Upper lobe of right lung (tissue), 1 donor: ENCODE measurements at places on chromosomes 16 and 17. TPM values are rescaled to one million over a fixed set of nuclear protein-coding genes. Genes with fewer than 3 reads are reported as not detected.

Gene BIRC5
- 1.1 TPM for total RNA-seq

Gene ARHGAP23
- total RNA-seq, result 85.1 TPM

Gene ITGAD
- 0.20 TPM for total RNA-seq

Gene HBA2
- total RNA-seq, result 248 TPM

GRCh38 chr16:89952049-89952448 lies 3.5 kb downstream of the DEF8 start:
- no peak for DNase-seq
- peaks cover 11% of the 10 kb centered on the region for H3K36me3 ChIP-seq
- H3K27ac ChIP-seq, result no peak overlapping the region
- no peak overlapping the region for H3K4me3 ChIP-seq
- H3K4me1 ChIP-seq, result peaks cover 16% of the 10 kb centered on the region

DNA sequence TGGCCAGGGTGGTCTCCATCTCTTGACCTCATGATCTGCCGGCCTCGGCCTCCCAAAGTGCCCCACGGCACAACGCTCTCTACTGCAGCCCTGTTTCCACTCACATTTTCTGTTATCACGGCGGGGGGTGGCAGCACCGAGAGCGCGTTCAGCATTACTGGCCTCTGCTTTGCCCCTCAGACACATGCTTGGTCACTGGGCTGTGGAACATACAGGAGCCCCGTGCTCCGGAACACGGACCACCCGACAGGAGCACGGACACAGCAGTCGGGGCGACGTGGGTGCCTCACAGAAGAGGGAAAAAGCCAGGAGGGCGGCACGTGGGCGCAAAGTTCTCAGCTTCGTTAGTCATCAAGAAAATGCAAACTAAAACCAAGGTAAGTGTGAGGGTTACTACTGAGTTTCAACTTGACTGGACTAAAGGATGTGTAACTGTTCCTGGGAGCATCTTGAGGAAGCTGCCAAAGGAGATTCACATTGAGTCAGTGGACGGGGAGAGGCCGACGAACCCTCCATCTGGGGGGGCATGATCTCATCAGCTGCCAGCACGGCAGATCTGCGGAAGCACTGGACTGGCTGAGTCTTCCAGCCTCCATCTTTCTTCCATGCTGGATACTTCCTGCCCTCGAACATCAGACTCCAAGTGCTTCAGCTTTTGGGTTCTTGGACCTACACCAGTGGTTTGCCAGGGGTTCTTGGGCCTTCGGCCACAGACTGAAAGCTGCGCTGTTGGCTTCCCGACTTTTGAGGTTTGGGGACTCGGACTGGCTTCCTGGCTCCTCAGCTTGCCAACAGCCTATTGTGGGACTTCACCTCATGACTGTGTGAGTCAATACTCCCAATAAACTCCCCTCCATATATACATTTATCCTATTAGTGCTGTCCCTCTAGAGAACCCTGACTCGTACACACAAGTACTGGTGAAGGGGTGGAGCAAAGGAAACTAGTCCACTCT lies 106.8 kb downstream of the ZNF778 start:
- H3K27me3 ChIP-seq, result no peaks in the 10 kb centered on the region
- peak; percentile 36 for DNase-seq
- H3K27ac ChIP-seq, result no peak overlapping the region
- H3K4me1 ChIP-seq, result peaks cover 74% of the 10 kb centered on the region
- H3K36me3 ChIP-seq, result no peaks in the 10 kb centered on the region
- no peak overlapping the region for H3K4me3 ChIP-seq

GRCh38 chr17:46739982-46740381 lies 78.5 kb downstream of the WNT3 start:
- DNase-seq, result no peak
- no peaks in the 10 kb centered on the region for H3K36me3 ChIP-seq
- H3K4me3 ChIP-seq, result no peak overlapping the region
